ENCODE measurements at places on chromosomes 1 and 21. TPM values are rescaled to one million over a fixed set of nuclear protein-coding genes. Genes with fewer than 3 reads are reported as not detected.

GRCh38 chr1:68322837-68323687 is 90.7 kb upstream of the WLS start:
- no peak for DNase-seq
- H3K27ac ChIP-seq: no peak overlapping the region
- H3K4me1 ChIP-seq: peaks cover 8% of the 10 kb centered on the region
- no peaks in the 10 kb centered on the region for H3K27me3 ChIP-seq
- H3K36me3 ChIP-seq: no peaks in the 10 kb centered on the region

F5 gene
- total RNA-seq: 4.2 TPM

- H3K36me3 ChIP-seq: no peaks in the 10 kb centered on the region
- no peak for DNase-seq
- H3K4me1 ChIP-seq: no peaks in the 10 kb centered on the region
- no peak overlapping the region for H3K27ac ChIP-seq
- H3K27me3 ChIP-seq: no peaks in the 10 kb centered on the region
These were observed 23.7 kb downstream of the ABCG1 start for GRCh38 chr21:42242611-42243010.

DNA sequence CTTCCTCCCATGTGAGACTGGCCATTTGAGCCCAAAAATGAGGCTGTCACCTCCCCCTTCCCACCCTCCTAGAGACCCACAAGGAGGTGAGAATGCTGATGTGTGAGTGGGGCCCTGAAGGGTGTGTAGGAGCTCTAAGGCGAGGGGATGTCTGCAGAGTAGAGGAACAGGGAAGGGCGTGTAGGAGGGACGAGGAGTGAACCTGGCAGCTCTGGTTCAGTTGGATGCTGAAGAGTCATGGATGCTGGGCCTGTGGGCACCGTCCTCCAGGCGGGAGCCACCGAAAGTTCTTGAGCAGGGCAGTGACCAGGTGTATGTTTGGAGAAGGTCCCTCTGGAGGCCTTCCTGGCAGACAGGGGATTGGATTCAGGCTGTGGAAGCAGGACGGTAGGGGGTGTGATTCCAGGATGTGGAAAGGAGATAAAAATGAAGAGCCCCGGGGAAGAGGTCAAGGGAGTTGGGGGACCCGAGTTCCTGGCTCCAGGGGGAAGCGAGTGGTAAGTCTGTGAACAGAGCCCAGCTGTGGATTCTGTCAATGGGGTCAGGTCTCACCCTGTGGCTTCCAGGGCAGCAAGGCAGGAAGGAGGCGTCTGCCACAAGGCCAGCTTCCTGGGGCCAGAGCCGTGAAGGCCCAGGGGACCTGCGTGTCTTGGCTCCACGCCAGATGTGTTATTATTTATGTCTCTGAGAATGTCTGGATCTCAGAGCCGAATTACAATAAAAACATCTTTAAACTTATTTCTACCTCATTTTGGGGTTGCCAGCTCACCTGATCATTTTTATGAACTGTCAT is 7.9 kb downstream of the SAMD11 start:
- peaks cover 12% of the 10 kb centered on the region for H3K4me1 ChIP-seq
- H3K36me3 ChIP-seq: no peaks in the 10 kb centered on the region
- H3K27me3 ChIP-seq: no peaks in the 10 kb centered on the region
- no peak overlapping the region for H3K4me3 ChIP-seq
- DNase-seq: no peak

CACNA1S gene
- not detected for total RNA-seq

GPR52 gene
- total RNA-seq: 3.9 TPM

GRCh38 chr1:201404055-201404454 is 4.9 kb upstream of the LAD1 start:
- no peaks in the 10 kb centered on the region for H3K36me3 ChIP-seq
- no peak overlapping the region for H3K27ac ChIP-seq
- no peaks in the 10 kb centered on the region for H3K27me3 ChIP-seq
- no peak for DNase-seq
- H3K4me3 ChIP-seq: no peak overlapping the region

DNA sequence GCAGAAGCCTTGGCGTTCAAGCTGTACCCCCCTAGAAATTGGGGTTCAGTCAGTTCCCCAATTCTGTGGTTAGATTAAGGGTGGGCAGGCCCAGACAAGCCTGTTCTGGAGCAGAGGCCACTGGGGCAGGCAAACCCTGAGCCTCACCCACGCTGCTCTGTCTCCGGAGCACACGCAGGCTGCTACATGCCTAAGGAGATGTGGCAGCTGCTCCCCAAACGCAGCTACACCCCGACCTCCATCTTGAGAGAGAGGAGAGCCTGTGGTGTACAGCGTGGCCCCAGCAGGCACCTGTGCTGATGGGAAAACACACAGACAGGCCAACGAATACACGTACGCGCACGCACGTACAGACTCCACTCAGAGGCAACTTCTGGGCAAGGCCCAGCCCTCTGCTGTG is 33.9 kb upstream of the GRHL3 start:
- no peak for DNase-seq
- H3K27ac ChIP-seq: no peak overlapping the region
- H3K36me3 ChIP-seq: no peaks in the 10 kb centered on the region
- peaks cover 23% of the 10 kb centered on the region for H3K4me1 ChIP-seq

DNA sequence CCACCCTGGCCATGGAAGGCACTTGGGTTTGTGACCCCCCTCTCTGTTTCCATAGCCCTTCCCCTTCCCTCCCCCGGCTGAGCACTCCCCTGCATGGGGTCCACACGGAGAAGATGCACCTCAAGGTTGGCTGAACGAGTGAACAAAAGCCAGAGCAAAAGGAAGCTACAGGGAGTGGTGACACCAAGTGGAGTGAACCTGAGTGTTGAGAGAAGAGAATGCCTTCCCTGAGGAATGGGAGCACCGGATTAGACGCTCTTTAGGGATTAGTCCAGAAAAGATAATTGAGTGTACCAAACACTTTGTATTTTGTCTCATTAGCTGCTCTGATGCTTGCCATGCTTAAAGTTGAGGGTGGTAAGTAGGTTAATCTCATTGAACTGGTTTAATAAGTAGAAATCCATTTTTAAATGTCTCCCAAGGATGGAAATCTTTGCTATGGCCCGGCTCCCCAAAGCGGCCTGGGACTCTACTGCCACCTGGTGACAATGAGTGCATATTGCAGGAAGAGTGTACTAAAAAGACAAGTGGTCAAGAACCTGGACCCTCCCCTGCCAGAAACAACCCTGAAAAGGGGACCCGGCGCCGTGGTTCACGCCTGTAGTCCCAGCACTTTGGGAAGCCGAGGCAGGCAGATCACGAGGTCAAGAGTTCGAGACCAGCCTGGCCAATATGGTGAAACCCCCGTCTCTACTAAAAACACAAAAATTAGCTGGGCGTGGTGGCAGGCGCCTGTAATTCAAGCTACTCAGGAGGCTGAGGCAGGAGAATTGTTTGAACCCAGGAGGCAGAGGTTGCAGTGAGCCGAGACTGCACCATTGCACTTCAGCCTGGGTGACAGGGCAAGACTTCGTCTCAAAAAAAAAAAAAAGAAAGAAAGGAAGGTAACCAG is 150.6 kb upstream of the ZC3H12A start:
- no peaks in the 10 kb centered on the region for H3K27me3 ChIP-seq
- no peaks in the 10 kb centered on the region for H3K4me1 ChIP-seq
- no peak for DNase-seq

GRCh38 chr1:172845371-172845770 is 186.5 kb downstream of the FASLG start:
- DNase-seq: no peak
- H3K4me1 ChIP-seq: no peaks in the 10 kb centered on the region
